ENCODE measurements at places on chromosomes 16 and 17.

GRCh38 chr16:83159049-83159448, 532.3 kb downstream of the CDH13 start:
- DNase-seq: no peak

- no peak for DNase-seq
Observed at GRCh38 chr17:56540836-56541235, 52.7 kb upstream of the NOG start.

- DNase-seq: peak; percentile 19
Observed at GRCh38 chr17:9336817-9337216, 238.8 kb downstream of the STX8 start.

DNA sequence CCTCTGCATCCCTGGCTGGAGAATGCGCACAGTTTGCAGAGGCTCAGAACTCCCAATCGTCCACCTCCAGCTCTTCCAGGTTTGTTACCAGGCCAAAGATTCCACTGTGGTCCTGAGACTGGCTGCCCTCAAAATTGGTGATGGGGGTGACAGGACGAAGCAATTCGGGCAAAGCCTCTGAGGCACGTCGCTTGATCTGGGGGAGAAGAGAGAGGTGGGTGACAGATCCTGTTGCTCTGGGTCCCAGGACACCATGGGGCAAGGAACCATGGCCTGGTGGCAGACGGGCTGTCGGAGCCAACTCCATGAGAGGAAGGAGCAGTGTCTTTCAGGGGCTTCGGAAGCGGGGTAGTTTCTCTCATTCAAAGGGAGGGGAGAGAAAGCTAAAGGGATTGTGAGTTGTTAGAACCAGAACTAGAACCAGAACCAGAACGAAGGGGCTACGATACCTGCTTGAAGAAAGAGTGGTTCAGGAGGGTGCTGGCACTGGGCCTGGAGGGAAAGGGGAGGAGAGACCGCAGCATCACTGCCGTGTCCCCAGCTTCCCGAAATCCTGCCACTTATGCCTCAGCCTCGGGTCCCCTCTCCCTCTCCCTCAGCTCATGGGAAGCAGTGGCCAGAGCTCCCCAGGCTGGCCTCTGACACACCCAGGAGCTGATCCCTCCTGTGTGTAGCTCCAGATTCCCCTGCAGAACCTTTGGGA, 3.8 kb upstream of the LIMD2 start:
- DNase-seq: no peak

GRCh38 chr17:43898446-43898845, 8.9 kb downstream of the MPP2 start:
- DNase-seq: no peak

GRCh38 chr16:50146479-50147435, 6.3 kb upstream of the TENT4B start:
- DNase-seq: no peak

- no peak for DNase-seq
Observed at GRCh38 chr16:49016461-49016860, 265.2 kb downstream of the CBLN1 start.

DNA sequence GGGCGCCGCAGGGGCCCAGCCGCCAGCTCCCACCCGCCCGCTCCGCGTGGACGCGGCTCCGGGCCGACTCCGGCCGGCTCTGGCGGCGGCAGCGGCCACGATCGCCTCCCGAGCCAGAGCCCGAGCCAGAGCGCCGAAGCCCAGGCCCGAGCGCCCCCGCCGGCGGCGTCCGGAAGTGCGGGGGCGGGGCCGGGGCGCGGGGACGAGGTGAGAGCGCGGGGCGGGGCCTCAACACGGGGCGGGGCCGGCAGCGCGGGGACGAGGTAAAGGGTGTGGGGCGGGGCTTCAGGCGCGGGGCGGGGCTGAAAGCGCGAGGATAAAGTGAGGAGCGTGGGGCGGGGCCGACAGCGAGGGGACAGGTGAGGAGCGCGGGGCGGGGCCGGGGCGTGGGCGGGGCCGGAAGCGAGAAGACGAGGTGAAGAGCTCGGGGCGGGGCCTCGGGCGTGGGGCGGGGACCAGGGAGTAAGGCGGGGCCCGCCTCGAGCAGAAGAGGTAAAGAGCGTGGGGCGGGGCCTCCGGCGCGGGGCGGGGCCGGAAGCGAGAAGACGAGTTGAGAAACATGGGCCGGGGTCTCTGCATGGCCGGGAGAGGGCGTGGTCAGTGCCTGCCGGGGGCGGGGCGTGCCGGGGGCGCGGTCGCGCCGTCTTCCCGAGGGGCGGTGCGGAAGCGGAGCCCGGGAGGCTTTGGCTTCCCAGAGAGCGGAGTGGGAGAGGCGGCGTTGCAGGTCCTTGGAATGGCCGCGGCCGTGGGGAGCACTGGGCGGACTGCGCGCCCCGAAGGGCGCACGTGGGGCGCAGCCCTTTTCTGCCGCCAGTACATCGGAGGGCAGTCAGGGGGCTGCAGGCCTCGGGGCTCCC, at the start of gene AXIN1:
AXIN1 (minus strand) TSS at position 177 of the 857 bp plus-strand sequence. CDS start 5,698 bp downstream, outside the sequence.
- DNase-seq: peak; percentile 64

GRCh38 chr17:37256627-37257026, 119.2 kb upstream of the C17orf78 start:
- DNase-seq: no peak

DNA sequence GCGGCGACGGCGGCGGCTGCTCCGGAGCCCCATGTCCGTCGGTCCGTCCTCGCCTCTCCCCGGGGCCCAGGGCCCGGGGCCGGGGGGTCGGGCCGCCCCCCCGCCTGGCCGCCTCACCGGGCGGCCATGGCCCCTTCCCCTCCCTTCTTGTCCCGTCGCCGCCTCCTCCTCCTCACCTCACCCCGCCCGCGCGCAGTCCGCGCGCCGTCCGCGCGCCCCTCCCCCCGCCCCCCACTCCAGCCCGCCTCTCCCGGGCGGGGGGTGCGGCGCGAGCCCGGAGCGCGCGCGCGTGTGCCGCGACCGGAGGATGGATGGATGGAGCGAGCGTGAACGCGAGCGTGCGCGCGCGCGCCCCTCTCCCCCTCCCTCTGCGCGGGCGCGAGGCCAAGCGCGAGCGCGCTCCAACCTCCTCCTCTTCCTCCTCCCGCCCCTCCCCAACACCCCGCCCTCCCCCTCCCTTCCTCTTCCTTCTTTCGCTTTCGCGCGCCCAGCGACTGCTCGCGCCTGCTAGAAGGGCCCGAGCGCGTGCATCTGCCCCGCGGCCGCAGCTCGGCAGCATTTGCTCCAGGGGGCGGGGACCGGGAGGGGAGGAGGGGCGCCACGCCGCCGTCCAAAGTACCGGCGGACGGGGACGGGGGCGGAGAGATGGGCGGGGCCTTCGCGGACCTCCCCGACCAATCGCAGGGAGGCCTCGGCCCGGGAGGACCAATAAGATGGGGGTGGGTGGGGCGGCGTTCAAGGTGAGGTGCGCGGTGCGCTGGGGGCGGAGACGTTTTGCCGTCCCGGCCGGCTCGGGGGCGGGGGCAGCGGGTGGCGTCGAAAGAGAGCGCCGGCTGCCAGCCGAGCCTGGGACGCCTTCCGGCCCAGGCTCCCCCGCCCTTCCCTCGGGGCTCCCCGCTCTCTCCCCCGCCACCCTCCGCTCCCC, at the start of gene ATXN7L3:
ATXN7L3 (minus strand) TSS at position 332 of the 925 bp plus-strand sequence. CDS start 1,814 bp downstream, outside the sequence.
- DNase-seq: peak; percentile 87

DNA sequence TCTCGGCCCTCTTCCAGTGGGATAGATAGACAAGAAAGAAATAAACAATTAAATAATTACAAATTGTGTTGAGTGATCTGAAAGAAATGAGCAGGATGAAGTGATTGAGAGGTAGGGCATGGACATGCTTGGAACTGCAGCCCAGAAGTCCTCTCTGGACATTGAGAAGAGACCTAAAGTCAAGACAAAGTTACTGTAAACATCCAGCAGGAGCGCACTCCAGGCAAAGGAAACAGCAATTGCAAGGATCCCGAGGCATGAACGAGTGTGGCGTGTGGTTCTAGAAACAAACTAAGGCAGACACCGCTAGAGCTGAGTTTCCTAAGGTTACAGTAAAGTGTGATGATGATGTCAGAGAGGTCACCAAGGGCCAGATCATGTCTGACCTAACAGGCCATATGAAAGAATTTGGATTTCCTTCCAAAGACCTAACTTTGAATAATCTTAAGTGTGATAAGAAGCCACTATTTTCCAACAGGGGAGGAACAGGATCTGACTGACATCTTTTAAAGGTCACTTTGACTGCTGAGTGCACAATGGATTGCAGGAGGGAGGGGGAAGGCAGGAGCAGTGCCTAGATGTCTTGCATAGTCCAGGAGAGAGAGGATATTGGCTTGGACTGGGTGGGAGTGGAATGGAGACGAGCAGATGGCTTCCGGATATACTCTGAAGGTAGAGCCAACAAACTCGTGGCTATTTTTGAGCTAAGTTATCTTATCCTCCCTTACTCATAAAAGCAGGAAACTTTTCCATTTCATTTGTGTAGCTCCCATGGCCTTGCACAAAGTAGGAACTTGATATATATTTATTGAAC, 19.0 kb downstream of the ABCC12 start:
- DNase-seq: no peak

GRCh38 chr17:29591737-29592608, 959 bp upstream of the ANKRD13B start:
- DNase-seq: no peak

- peak; percentile 42 for DNase-seq
Observed at GRCh38 chr16:4142268-4142667, 26.0 kb upstream of the ADCY9 start.

GRCh38 chr17:36632916-36633771, 31.8 kb downstream of the MRM1 start:
- no peak for DNase-seq

DNA sequence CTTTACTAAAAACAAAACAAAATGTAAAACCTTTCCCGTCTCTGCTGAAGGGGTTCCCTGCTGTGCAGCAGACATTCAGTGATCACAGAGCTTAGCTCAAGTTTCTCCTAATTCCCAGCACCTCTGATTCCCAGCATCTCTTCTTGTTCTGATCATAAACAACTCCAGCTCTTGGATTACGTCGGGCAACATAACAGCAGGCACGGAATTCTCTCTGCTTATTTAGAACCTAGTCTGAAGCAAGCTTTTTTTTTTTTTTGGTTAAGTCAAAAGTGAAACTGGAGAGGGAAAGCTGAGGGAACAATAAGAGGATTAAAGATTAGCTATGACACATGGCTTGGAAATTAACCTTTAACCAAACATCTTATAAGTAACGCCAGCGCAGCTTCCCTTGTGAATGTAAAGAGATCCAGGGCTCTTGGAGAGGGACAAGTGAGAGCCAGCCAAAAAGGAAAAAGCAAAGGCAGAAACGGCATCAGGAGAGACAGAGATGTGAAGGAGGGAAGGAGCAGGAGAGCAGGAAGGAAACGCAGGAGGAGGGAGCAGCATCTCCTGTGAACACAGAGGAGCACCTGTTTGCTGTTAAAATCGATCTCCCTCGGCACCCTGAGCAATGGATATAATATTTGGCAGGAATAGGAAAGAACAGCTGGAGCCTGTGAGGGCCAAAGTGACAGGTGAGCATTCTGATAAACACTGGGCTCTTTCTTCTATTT, at the start of gene BCO1:
BCO1 (plus strand) TSS at position 394 of the 716 bp plus-strand sequence; CDS start at position 614, 220 bp downstream.
- DNase-seq: no peak

DNA sequence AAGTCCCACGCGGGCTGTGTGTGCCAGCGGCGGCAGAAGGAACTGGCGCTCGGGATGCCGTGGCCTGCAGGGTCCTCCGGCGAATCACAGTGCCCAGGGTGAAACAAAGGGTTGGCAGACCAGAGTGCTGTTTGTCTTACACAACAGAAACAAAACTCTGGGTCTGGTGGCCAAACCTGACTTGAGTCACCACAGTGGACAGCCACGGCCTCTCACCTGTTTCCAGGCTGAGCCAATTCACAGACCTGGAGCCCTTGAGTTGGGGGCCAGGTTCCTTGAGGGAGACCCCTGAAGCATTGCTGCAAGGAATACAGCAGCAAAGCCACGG, 2.1 kb upstream of the CHMP6 start:
- DNase-seq: no peak
